MG63 (cell line): ENCODE measurements at places on chromosomes 16 and 17.

- no peak for DNase-seq
Observed at GRCh38 chr16:85461814-85462713, 151.1 kb upstream of the GSE1 start.

DNA sequence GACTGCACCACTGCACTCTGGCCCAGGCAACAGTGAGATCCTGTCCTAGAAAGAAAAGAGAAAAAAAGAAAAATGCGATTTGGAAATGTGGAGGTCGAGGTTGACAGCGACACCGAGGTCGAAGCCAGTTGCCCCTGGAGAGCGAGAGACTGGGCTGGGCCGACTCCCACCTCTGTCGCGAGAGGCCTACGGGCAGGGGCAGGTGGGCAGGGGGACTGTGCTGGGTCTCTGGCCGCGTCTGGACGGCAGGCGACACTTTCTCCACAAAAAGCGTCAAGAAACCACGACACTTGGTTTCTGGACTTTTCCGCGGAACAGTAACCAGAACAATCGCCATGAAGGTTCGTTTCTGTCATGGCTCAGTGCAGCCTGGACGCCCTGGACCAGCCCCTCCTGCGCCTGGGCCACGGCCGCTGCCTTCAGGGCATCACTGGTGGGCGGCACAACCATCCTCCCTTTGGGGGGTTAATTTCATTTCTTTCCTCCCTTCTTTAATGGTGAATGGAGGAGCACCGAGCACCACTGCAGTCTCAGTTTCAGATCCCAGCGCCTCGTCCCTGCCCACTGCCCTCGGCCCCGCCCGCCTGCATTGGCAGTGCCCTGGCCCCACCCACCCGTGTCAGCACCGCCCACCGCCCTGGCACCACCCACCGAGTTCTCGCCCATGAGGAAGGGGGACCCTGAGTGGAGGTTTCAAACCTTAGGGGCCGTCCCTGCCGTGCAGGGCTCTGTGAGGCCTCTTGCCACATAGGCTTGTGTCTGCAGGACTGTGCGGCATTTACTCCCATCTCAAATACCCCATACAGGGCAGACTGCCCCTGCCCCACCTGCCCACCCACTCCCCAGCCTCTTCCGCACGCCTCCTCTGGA, 18.5 kb upstream of the CDH15 start:
- DNase-seq: no peak

- no peak for DNase-seq
Observed at GRCh38 chr17:66445229-66445628, 142.8 kb downstream of the PRKCA start.

GRCh38 chr17:49914096-49914490, 54.9 kb upstream of the DLX4 start:
- DNase-seq: peak; percentile 46

GRCh38 chr16:29891525-29892457, 7.6 kb downstream of the SEZ6L2 start:
- DNase-seq: no peak

DNA sequence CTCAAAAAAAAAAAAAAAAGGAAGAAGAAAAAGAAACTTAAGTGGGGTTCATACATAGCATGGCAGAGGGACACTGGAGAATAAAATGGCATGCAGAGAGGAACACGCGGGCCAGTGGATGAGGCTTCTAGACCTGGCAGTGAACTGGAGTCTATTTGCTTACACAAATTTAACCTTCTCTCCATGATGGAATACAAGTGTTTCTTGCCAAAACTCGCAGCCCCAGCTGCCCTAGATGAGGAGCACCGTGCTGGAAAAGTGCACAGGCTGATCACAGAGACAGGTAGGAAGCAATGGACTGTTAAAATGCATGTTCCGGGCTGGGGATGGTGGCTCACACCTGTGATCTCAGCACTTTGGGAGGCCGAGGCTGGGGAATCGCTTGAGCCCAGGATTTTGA, 9.3 kb downstream of the SSTR2 start:
- no peak for DNase-seq

- DNase-seq: peak; percentile 82
Observed at GRCh38 chr17:81513753-81514488, 1.3 kb upstream of the ACTG1 start.

DNA sequence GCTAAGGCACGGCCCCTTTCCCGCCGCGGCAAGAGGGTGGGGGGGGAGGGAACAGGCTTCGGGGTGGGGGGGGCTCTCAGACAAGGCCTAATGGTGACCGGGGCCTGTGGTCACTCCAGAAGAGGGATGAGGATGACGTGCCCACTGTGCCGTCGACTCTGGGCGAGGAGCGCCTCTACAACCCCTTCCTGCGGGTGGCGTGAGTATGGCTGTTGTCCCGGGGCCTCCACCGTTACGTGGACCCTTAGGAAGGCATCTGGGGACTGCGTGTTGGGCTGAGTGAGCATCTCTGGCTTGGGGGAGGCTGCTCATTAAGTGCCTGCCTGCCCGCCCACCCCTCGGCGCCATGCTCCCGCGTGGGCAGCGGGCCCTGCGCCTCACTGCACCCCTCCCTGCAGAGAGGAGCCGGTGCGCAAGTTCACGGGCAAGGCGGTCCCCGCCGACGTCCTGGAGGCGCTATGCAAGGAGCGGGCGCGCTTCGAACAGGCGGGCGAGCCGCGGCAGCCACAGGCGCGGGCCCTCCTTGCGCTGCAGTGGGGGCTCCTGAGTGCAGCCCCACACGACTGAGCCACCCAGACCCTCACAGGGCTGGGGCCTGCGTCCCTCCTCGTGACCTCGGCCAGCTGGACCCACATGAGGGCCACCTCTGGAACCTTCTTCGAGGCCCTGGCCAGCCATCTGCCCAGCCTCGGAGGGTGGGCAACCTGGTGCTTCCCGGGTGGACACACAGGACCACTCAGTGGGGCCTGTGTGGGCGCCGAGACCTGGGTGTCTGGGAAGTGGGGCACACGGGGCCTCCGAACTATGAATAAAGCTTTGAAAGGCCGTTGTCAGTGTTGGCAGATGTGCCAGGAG, 2.2 kb downstream of the HAGHL start:
- DNase-seq: no peak

- peak; percentile 93 for DNase-seq
Observed at GRCh38 chr17:14737984-14738651, 437.2 kb downstream of the HS3ST3B1 start.

- peak; percentile 33 for DNase-seq
Observed at GRCh38 chr17:60039114-60039846, 39.4 kb downstream of the HEATR6 start.

GRCh38 chr17:81302861-81303333, 7.8 kb upstream of the SLC38A10 start:
- no peak for DNase-seq

DNA sequence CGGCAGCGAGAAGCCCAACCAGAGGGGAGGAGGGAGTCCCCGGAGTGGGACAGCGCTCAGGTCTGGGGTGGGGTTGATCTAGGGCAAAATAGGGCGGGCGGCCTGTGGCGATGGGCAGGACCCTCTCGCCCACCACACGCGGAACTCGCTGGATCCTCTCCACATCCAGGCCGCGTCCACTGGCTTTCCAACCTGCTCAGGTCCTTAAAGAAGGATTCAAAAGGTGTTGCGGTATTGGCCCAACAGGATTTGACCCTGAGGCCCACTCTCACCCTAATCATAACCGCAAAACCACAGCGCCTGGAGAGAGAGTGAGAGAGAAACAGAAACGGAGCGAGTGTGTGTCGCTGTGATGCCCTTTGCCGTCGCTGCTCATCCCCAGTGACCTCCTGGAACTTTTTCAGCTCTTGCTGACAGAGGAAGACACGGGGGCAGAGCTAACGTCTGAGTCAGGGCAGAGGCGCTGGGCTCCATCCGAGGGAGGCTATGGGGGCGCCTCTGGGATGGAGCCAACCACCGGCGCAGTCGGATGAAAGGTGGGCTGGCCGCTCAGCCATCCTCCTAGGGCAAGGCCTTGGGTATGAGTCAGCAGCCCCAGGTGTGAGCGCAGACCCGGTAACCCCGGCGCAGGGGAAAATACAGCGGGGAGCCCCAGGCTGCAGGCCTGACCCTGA, 16.7 kb upstream of the OR1F1 start:
- no peak for DNase-seq

- no peak for DNase-seq
Observed at GRCh38 chr16:64880994-64881393, 240.9 kb downstream of the CDH11 start.

- no peak for DNase-seq
Observed at GRCh38 chr17:57285701-57286100, 29.4 kb downstream of the MSI2 start.

- peak; percentile 80 for DNase-seq
Observed at GRCh38 chr17:61409301-61410112, 9.9 kb downstream of the TBX2 start.

DNA sequence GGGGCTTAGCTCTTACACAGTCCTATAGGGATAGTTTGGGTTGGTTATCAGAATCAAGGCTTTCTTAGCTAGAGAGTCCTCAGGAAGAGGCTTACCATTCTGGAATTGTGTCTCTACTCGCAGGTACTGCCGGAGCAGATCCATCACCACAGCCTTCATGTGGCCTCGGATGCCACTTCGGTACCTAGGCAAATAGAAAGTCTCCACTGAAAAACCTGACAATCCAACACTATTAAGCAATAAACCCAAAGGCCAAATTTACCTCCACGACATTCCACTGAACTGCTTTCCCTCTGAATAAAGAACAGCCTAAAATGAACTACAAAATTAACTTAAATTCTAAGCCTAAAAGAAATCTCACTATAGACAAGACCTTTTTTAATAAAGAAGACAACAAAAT, 135.4 kb upstream of the C17orf78 start:
- no peak for DNase-seq

DNA sequence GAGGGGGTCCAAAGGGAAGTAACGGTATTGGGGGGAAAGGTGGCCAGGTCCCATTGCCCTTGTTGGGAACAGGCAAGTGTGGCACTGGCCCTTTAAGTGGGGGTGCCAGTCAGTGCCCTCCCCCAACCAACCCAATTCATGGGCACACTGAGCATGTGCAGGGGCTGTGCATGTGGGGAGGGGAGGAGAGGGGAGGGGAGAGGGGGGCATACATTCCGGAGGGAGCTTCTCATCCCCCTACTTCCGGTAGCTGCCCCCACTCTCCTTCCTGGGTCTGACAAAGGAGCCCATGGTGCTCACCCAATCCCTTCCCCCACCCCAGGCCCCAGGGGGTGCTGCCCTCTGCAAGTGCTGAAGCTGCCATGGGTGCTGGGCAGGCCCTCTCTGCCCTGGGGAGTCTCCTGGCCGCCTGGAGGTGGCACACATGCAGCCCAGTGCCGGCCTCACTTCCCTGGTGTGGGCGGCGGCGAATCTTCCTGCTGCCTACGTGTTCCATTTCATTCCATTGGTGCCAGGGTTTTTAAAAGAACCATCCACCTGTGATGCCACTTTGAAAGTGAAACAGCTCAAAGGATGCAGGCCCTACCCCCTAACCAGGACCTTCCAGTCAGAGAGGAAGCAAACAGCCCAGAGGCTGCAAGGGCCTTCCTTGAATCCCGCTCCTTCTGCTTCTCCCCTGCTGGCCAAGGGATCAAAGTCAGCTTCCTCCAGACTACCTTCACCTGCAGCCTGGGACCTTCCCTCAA, 11.0 kb downstream of the HEXIM2 start:
- peak; percentile 99 for DNase-seq

DNA sequence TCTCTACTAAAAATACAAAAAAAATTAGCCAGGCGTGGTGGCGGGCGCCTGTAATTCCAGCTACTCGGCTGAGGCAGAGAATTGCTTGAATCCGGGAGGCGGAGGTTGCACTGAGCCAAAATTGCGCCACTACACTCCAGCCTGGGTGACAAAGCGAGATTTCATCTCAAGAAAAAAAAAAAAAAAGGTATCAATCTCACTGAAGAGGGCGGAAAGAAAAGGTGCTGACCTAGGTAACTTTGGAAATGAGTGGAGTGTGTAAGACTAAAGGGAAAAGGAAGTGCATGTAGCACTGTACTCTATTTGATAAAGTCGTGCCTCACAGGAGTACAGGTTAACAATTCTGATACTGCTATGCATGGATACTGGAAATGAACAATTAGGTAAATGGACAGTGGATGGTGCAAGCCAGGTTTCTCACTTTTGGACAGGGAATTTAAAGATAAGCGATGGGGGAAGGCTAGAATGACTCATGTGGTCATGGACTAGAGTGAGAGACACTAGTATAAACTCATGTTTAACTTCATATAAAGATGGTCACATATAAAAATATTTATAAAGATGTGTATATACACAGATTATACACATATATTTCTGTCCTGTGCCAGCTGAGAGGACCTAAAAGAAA, 142.9 kb downstream of the CDK5R1 start:
- no peak for DNase-seq

DNA sequence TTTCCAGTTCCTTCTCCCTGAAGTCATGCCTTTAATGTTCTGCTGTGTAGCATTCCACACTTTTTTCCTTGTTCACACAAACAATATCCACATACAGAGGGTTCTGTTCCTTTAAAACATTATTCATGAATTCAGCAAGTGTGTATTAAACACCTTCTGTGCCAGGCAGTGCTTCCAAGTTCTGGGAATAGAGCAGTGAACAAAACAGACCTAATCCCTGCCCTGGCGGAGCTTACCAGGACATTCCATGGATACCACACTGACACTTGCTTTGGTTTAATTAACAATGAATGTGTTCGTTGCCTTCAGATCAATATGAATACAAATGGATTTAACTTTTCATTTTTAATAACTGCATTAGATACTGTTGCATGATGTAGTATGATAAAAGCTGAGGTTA, 57.9 kb upstream of the CLEC19A start:
- no peak for DNase-seq

DNA sequence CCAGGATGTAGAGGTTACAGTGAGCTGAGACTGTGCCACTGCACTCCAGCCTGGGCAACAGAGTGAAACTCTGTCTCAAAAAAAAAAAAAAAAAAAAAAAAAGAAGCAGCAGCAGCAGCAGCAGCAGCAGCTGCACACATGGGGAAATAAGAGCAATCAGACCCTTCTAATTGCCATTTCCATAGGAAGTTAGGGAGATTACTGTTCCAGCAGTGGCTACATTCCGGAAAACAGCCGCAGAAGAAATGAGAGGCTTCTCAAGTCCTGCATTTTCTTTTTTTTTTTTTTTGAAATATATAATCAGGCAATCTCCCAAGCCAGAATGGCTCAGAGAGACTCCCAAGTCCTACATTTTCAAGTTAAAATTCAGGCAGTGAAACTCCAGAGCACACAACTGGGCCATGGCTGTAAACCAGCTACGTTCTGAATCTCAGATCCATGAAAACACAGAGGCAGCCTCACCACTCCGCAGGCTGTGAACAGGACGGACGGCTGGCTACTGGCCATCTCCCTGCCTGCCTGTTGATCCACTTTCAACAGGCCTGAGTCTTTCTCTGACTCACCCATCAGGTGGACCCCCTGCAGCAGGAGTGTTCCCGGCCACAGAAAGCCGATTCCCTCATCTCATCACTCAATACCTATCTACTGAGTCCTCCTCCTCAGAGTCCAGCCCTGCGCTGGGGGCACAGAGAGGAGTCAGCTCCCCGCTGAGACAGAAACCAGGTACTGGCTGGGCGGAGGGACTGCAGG, 15.0 kb downstream of the TRPV1 start:
- DNase-seq: no peak

DNA sequence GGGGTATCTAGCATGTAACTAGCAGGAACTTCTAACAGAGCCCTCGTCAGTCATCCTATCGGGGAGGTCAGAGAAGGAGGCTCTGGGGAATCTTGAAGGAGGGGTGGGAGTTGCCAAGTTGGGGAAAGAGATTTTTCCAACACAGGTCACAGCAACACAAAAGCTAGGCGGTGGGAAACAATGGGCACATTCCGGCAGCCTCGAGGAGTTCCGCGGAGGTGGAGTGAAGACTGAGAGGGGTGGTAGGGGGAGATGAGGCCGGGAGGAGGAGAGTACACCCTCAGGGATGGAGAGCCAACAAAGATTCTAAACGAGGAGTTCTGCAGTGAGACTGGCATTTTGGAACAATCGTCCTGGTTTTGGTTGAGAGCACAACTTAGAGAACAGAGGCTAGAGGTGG, 13.5 kb upstream of the CALB2 start:
- no peak for DNase-seq
